ENCODE measurements at places on chromosomes 3 and 15.

DNA sequence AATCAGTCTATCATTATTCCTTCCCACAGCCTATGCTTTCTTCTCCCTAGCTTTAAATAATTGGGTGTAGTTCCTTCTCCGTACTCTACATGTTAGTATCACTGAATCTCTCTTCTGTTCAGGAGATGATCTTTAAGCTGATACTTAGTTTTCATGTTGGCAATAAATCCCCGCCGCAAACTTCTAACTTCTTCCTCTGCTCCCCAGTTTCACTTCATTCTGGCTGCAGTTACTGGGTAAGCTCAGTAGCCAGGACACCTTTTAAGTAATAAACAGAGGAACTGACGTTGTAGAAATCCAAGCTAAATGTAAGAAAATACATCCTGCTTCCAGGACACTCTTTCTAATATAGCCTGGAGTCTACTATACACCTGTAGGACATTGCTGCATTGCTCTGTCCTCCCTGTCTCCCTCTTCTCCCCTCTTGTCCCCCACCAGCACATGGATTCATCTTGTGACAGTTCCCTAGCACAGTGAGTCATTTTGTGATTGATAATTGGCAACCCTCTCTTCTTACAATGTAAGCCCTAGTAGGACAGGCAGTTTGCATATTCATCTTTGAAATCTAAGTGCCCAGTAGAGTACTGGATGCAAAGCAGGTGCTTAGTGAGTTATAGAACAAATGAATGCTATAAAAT is 598.2 kb downstream of the UNC13C start:
- DNase-seq = no peak

GRCh38 chr3:84442533-84442932 is 516.3 kb upstream of the CADM2 start:
- DNase-seq = no peak

GRCh38 chr15:95025924-95026728 is 794.8 kb downstream of the MCTP2 start:
- no peak for DNase-seq

DNA sequence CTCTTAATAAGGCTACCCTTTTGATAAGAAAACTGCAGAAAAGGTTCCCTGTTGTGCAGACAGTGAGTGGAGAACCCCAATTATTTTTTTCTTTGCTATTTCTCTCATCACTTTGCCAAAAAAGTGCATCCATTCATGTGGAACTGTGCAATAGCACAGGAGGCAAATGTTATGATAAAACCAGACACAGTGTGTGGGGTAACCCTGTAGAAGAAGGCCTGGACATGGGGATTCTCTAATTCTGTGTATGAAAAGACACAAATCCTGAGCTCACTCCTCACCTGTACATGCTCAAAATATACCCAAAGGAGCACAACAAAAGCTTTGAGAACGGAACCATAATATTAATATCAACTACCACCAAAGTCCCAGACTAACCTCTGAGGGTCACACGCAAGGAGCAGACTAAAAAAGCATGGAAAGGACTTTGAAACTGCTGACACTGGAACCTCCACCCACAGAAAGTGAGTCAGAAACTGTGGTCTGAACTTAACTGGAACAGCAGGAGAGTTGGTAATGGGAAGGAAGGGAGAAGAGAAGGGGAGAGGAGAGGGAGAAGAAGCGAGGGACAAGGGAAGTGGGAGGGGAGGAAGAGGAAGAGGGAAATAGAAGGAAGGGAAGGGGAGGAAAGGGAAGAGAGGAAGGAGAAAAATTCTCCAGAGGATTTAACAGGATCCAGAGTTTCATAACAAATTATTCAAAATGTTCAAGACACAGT is 299.9 kb downstream of the TBC1D5 start:
- DNase-seq = no peak

- no peak for DNase-seq
These were observed 843 bp downstream of the GLCE start for GRCh38 chr15:69161079-69161877.

GRCh38 chr15:69987492-69988489 is 109.9 kb downstream of the TLE3 start:
- DNase-seq = no peak

- DNase-seq = no peak
These were observed 254.5 kb downstream of the FAM43A start for GRCh38 chr3:194939949-194940770.

- DNase-seq = no peak
These were observed 256.5 kb downstream of the SHQ1 start for GRCh38 chr3:72591522-72592421.

DNA sequence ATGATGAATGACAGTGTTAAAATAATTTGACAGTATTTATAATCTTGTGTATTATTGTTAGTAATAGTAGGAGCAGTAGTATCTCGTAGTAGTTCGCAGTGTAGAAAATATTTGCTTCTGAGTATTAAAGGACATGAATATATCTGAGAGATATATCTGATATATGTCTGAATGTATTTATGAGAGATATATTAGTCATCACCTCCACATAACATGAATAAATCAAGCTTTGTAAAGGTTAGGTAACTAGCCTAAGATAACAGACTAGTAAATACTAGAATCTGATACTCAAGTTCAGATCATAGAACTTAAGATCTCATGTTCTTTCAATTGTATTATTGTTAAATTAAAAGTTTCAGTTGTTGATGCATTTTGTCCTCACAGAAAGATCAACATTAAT is 130.5 kb downstream of the UBE2E2 start:
- no peak for DNase-seq

GRCh38 chr15:52185151-52185561 is 6.0 kb downstream of the GNB5 start:
- DNase-seq = no peak

GRCh38 chr3:48945432-48945831 is 26.8 kb downstream of the ARIH2 start:
- no peak for DNase-seq

- peak; percentile 5 for DNase-seq
These were observed 500.6 kb upstream of the AGTR1 start for GRCh38 chr3:148197061-148197460.

GRCh38 chr3:122810734-122811133 is 15.9 kb downstream of the SLC49A4 start:
- no peak for DNase-seq

- no peak for DNase-seq
These were observed 57.1 kb upstream of the POLG start for GRCh38 chr15:89391685-89392257.

DNA sequence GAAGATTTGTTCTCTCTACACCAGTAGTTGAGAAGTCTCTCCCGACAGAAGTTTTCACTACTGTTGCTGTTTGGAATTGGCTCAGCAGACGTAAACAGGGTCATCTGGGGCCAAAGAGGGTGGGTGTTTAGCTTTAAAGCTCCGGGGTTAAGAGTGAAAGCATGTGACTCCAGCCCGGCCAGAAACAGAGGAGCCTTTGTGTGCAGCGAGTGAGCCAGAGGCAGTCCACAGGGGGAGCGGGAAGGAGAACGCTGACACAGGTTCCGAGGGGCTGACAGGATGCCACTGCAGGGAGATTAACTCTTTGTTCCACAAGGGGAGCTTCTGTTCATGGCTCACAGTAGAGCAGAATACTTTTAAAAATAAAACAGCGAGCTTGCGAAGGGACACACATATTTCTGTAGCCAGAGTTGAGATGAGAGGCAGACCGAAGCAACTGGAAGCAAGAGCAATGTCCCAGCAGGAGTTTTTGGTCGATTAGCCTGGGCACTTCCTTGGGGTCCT is 26.9 kb downstream of the BMF start:
- DNase-seq = no peak

- no peak for DNase-seq
These were observed 481.5 kb downstream of the PDCD6IP start for GRCh38 chr3:34279901-34280300.

GRCh38 chr15:51200792-51201191 is 106.1 kb upstream of the TNFAIP8L3 start:
- no peak for DNase-seq

- DNase-seq = no peak
These were observed 152.0 kb upstream of the PEX5L start for GRCh38 chr3:180188512-180189309.

GRCh38 chr3:29525254-29525881 is 244.5 kb downstream of the RBMS3 start:
- DNase-seq = peak; percentile 56

- no peak for DNase-seq
These were observed 9.9 kb downstream of the APOD start for GRCh38 chr3:195573611-195574496.

- DNase-seq = no peak
These were observed 7.8 kb downstream of the SCG5 start for GRCh38 chr15:32649342-32649741.

- no peak for DNase-seq
These were observed 17.1 kb upstream of the PLXND1 start for GRCh38 chr3:129623447-129624118.

GRCh38 chr3:120471643-120472042 is 20.9 kb upstream of the FSTL1 start:
- no peak for DNase-seq

DNA sequence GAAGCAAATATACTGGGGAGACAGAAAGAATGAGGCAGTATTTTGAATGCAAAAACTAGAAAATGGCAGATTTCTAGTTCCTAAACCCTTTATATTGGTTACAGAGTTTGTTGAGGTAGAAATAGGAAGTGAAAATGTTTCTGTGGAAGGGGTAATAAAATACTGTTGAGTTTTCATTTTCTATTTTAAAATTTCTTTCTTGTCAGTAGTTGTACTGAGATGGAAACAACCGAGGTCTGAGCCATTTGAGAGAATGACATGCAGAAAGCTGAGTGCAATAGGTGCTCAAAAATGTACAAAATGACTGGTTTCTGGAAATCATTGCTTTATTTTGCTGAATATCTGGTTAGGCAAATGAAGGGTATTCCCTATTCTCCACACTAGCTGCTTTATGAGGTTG is 361.4 kb downstream of the CHL1 start:
- DNase-seq = no peak

Measured in NCI-H2029 treated with DMSO at 0.1 percent for 48 hours (cell line).